AG09309 (cell line): ENCODE measurements at places on chromosomes 4 and X.

GRCh38 chr4:2046031-2046961 is 12.8 kb upstream of the NAT8L start:
- DNase-seq = no peak

GRCh38 chr4:83250687-83251446 is 33.7 kb downstream of the COQ2 start:
- no peak for DNase-seq

GRCh38 chrX:12319003-12319519 is 180.8 kb downstream of the FRMPD4 start:
- DNase-seq = no peak

DNA sequence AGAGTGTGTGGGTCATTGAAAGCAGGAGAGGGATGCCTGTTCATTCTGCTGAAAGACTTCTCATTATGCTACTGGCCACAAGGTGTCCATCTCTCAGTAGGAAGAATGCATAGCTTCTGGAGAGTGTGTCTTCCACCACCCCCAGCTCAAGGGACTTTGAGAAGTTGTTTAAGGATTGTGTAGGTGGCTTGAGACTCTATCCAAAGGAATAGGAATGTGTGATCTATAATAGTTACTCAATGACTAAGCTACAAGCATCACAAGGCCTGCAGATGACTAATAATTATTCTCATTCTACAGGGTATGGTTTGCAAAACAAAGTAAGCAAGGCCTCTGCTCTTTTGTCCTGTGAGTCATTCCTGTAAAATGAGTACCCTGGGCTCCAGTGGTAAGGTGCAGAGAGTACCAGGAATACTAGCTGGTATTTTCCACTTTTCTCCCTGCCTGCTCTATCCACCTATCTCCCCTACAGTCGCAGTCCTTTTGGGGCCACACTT is 279.8 kb upstream of the BOD1L1 start:
- peak; percentile 95 for DNase-seq

- no peak for DNase-seq
These were observed 25.6 kb upstream of the MAMLD1 start for GRCh38 chrX:150337536-150337935.

DNA sequence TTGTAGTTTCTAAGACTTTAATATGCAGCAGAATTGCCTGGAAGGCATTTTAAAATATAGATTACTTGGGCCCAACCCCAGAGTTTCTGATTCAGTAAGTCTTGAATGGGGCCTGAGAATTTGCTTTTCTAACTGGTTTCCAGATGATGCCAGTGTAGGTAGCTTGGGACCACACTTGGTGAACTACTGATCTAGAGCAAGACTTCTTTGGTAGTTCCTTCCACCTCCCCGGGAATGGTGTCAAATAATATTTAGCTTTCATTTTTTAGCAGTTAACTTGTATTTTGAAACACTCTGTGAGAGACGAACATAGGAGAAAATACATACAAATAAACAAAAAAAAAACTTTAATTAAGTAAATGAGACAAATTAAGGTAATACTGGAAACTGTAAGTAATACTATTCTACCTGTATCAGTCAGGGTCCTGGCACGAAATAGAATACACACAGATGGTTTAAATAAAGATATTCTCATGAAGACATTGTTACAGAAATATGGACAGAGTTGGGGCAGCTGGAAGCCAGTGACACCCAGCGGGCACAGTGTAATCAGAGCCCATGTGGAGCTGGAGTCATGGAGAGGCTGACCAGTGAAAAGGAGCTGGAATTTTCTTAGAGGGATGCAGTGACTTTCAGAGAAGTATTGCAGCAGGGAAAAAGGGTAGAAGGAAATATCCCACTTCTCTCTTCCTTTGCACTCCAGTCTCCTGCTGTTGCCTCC is 905.7 kb downstream of the CCSER1 start:
- DNase-seq = no peak

GRCh38 chr4:39146211-39146610 is 36.1 kb upstream of the WDR19 start:
- no peak for DNase-seq

DNA sequence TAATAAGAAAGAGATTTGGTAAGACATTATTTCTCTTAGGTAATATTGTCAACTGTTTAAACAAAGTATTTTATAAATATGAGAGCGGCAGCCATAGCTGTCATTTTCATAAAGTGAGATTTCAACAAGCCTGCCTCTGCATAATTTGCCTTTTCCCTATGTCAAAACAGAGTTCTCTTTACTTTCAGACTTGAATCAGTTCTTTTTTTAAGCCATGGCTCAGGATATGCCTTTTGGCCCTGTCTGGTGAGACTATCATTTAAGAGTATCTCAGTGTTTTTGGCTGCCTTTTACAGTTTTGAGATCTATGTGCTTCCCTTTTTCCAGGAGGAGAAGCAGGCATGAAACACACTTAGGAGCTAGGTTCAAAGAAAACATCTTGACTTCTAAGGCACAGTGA is 7.5 kb upstream of the GUCY1A1 start:
- no peak for DNase-seq

GRCh38 chr4:7361280-7361895 is 73.3 kb downstream of the PSAPL1 start:
- no peak for DNase-seq

DNA sequence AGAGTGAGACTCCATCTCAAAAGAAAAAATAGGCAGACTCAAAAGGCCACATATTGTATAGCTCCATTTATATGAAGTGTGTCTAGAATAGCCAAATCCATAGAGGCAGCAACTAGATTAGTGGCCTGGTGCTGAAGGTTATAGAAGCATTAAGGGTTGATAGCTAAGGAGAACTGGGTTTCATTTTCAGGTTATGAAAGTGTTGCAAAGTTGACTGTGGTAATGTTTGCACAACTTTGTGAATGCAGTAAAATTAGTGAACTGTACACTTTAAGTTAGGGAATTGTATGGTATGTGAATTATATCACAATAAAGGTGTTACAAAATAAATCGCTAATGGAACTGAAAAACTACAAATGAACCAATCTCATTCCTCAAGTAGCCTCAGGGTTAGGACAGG is 28.3 kb downstream of the TXLNG start:
- no peak for DNase-seq

DNA sequence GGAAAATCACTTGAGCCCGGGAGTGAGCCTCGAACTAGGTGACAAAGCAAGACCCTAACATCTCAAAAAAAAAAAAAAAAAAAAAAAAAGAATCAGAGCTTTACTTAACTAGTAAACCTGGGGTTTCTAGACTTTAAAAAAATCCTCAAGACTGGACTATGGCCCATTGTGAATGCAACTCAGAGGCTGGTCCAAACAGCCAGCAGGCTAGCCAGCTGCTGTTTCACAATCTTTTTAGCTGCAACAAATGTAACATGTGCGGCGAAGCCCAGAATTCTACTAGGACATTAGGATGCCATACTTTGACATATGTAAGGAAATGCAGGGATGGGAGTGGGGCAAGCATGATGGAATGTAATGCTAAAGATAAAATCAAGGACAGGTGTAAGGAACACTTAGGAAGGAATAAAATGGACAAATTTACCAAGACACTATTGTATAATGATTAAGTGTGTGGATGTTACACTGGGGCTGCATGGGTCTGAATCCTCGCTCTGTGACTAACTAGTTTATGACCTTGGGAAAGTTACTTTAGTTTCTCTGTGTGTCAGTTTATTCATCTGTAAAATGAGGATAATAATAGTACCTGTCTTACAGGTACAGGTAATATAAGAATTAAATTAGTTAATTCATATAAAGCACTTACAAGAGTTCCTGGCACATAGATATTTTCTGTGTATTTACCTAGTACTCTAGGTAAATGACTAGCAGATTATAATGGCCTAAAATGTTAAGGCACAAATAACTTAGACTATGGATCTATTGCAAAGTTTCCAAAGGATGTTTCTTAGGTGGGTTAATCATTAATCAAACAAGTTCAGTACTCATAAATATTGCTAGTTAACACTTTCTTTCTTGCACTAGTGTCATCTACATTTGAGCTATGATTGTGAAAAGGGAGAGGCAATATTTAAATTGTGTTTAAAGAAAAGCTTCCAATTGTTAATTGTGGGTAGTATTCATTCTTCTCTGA is 49.5 kb downstream of the HELQ start:
- no peak for DNase-seq

DNA sequence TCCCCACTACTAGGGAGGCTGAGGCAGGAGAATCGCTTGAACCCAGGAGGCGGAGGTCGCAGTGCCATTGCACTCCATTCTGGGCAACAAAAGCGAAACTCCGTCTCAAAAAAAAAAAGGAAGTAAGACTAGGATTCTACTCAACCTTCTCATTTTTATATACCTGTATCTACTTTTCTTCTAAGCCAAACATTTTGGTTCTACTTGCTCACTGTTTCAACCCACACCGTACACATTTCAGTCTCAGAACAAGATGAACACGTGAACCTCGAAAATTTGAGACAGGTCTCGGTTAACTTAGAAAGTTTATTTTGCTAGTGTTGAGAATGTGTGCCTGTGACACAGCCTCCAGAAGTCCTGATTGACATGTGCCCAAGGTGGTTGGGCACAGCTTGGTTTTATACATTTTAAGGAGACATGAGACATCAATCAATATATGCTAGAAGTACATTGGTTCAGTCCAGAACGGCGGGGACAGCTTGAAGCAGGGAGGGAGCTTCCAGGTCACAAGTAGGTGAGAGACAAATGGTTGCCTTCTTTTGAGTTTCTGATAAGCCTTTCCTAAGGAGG is 3.7 kb downstream of the ADD1 start:
- DNase-seq = no peak

- no peak for DNase-seq
These were observed 167.4 kb upstream of the FAM47A start for GRCh38 chrX:34299451-34299967.

DNA sequence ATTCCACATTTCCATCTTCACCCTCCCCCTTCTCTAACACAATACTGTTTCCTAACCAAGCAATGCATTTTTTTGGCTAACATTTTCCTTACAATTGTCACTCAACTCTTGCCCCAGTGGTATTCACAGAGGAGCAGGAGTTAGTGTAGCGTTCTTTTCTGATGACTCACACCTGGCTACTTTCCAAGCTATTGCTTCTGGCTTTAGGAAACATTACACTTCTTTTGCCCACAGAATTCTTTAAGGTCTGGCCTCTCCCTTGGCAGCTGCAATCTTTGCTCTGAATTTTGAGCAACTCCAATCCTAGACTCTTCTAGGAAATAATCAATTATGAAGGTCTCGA is 27.5 kb upstream of the PDGFC start:
- peak; percentile 98 for DNase-seq

GRCh38 chrX:1487401-1487800 is 34.7 kb upstream of the ASMTL start:
- DNase-seq = no peak

DNA sequence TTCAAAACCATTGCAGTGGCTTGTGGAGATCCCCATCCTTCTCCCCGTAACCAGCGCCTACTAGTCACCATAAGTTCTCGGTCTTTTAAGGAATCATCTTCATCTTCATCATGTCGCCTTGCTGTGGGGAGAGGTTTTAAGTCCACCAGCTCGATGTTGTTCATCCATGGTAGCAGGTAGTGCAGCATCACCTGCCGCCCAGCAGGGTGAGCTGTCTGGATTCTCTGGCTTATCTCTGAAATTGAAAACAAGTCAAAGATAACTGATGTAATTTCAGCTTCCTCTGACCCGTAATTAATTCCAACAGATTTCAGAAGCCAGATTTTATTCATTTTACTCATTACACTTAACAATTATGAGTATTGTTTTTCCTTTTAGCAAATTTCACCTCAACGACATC is 67.4 kb downstream of the ZAR1 start:
- no peak for DNase-seq

DNA sequence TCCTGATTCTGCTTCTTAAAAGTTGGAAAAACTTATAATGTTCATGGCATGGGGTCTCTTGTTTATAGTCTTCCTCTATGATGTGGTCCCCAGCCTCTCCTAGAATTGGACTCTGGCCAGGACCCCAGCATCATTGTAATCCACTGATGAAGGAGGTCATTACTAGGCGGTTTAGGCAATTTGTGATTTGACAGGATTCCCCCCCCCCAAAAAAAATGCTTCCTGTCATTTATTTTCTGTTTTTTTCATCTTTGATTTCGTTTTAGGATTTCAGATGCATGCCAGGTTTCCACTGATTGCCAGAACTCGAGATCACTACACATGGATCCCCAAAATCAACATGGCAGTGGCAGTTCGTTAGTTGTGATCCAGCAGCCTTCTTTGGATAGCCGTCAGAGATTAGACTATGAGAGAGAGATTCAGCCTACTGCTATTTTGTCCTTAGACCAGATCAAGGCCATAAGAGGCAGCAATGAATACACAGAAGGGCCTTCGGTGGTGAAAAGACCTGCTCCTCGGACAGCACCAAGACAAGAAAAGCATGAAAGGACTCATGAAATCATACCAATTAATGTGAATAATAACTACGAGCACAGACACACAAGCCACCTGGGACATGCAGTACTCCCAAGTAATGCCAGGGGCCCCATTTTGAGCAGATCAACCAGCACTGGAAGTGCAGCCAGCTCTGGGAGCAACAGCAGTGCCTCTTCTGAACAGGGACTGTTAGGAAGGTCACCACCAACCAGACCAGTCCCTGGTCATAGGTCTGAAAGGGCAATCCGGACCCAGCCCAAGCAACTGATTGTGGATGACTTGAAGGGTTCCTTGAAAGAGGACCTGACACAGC is 4.9 kb downstream of the SPRY1 start:
- no peak for DNase-seq

GRCh38 chr4:141002323-141002805 is 130.9 kb downstream of the RNF150 start:
- DNase-seq = peak; percentile 42

- no peak for DNase-seq
These were observed 176.1 kb downstream of the DCAF12L1 start for GRCh38 chrX:126376465-126376864.

- no peak for DNase-seq
These were observed 49.2 kb downstream of the VSIG4 start for GRCh38 chrX:65990702-65991101.

DNA sequence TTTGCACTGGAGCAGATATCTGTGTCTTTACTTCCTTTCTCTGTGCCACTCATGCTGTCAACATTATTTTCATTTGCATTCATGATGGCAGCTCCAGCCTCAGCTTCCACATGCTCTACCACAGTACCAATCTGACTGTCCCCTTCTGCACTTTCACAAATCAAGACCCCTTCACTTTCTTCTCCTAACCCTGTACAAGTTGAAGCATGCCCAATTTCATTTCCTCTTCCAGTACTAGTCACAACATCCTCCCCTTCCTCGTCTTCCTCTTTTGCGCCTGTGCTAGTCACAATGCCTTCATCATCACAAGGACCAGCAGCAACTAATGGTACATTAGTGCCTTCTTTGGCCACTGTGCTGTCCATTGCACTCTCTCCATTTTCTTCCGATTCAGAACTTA is 26.5 kb downstream of the BOD1L1 start:
- DNase-seq = no peak

DNA sequence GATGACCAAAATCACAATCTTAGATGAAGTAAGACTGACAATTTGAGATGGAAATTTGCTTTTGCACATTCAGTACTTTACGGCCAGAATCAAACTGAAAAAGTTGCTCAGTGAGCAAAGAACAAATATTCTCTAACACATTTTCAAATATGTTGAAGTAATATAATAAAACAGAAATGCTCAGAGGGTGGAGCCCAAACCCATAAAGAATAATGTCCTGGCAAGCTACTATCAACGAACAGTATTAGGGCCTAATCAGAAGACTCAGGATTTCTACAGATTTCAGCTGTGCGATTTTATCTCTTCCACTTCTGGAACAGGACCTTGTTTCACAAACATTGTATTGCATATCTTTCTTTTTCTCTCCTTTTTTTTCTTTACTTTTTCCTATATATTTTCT is 505.0 kb downstream of the TECRL start:
- DNase-seq = no peak
